Activated naive CD4-positive, alpha-beta T cell treated with Interleukin-2 at 50 U/mL for 16 hours (primary cell): ENCODE measurements at places on chromosomes 12 and 14.

- DNase-seq: peak; percentile 81
These were observed 23.1 kb downstream of the BICDL1 start for GRCh38 chr12:120012067-120012621.

GRCh38 chr14:23118506-23119362 is at the start of gene CEBPE:
Gene CEBPE, minus strand, starts transcription at chr14:23119255. Its CDS starts 164 bp downstream, at chr14:23119091.
- DNase-seq: no peak

DNA sequence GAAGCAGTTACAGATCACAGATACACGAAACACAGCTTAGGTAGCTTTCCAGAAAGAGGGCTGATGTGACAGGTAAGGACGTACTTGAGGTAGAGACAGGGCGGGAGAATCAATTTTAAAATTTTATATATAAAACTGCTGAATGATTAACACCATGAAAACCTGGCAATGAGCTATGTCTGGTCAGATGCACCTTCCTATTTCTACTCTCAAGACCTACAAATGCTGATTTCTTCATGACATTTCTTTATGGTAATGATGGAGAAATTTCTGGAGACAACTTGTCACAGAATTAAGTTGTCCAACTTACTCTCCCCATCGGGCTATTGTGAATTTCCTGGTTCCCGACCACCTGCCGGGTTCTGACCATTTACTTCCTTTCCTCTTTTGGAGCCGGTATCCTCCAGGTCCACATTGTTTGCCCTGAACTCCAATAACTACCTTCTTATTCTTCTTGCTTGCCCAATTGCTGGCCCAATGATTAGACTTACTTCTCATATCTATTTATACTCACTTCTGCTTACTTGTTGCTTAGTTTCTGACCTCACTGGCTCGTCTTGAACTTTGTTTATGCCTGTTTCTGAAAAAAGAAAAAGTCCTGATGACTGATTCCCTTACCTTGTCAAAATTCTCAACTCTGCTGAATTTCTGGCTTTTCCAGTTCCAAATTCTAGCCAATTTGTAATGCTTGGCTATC is 12.8 kb upstream of the ATP2B1 start:
- DNase-seq: no peak

GRCh38 chr12:94898388-94898787 is 105.1 kb downstream of the NDUFA12 start:
- no peak for DNase-seq

DNA sequence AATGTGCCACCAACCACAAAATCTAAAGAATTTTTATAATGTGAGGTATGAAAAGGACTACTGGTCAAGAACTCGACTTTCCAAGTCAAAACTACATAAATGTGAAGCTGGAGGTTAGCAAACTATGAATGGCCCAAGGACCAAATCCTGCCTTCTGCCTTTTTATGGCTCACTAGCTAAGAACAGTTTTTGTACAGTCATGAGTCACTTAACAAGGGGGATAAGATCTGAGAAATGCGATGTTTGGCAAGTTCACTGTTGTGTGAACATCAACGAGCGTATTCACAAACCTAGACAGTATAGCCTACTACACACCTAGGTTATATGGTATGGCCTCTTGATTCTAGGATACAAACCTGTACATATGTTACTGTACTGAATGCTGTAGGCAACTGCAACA is 28.2 kb downstream of the FERMT2 start:
- DNase-seq: no peak

GRCh38 chr12:54974279-54974678 is 10.3 kb downstream of the TESPA1 start:
- DNase-seq: no peak

DNA sequence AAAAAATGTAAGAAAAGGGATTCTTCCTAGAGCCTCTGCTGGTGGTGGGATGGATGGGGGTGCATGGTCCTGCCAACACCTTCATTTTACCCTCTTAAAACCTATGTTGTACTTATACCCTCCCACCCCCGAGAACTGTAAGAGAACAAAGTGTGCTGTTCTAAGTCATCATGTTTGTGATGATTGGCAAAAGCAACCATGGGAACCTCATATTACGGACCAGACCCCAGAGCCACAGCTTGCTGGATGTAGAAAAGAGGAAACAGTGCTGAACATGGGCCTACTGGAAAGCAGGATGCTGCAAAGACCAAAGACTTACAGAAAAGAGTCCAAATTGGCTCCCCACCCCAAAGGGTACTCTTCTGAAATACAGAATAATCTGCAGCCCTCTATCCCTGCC is 311.2 kb downstream of the DUSP6 start:
- DNase-seq: no peak

DNA sequence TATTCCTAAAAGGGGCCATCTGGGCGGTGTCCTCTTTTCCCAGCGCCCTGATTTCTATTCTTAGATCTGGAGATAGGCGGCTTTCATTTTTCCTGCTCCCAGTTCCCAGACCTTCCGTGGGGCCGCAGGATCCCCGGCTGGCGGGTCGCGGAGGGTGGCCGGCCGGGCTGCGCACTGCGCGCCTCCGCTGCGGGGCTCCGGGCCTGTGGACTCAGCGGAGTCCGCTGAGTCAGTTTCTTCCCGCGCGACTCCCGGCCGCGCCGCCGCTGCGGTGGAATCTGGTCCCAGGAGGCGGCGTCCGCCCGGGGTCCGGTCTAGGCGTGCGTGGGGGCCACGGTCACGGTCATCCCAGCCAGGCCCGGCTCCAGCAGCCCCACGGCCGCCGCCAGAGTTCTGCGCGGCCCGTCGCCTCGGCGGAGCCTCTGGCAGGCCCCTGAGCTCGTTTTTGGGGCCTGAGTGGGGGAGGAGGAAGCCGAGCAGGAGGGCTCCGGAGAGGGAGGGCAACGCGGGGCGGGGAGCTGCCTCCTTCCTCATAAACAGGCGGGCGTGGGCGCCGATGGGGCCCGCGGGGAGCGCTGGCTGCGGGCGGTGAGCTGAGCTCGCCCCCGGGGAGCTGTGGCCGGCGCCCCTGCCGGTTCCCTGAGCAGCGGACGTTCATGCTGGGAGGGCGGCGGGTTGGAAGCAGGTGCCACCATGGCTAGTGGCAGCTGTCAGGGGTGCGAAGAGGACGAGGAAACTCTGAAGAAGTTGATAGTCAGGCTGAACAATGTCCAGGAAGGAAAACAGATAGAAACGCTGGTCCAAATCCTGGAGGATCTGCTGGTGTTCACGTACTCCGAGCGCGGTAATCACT is at the start of gene LRRK2:
LRRK2 (plus strand) TSS at position 559 of the 853 bp plus-strand sequence; CDS start at position 694, 135 bp downstream.
- peak; percentile 49 for DNase-seq
